ENCODE measurements at places on chromosomes 16 and 17. TPM values are rescaled to one million over a fixed set of nuclear protein-coding genes. Genes with fewer than 3 reads are reported as not detected.

Gene CRYM
- 0.16 TPM for total RNA-seq

Gene CCL13
- total RNA-seq, result not detected

Gene CIITA
- 1.8 TPM for total RNA-seq

Gene GPRC5B
- 48.3 TPM for total RNA-seq

Gene PSME3IP1
- 35.5 TPM for total RNA-seq

Gene PPM1E
- total RNA-seq, result 0.49 TPM

Gene TBC1D3
- not detected for total RNA-seq

Gene KCTD19
- total RNA-seq, result 0.56 TPM

Gene MT1M
- 8.3 TPM for total RNA-seq

Gene KRTAP4-4
- total RNA-seq, result not detected

Gene SUPT6H
- total RNA-seq, result 23.5 TPM

Gene CLEC10A
- 0.37 TPM for total RNA-seq

Gene CTF1
- 1.9 TPM for total RNA-seq

Gene GAS2L2
- 0.06 TPM for total RNA-seq

Gene PIK3R6
- total RNA-seq, result 0.23 TPM

Gene HNF1B
- total RNA-seq, result 30.8 TPM

Gene TNP2
- total RNA-seq, result not detected

Gene MMP25
- 0.67 TPM for total RNA-seq

Gene KIF2B
- total RNA-seq, result not detected

Gene IST1
- 65.0 TPM for total RNA-seq

Gene NPIPA3
- 0.71 TPM for total RNA-seq

Gene PRR35
- total RNA-seq, result 0.61 TPM

Gene WDR59
- total RNA-seq, result 32.4 TPM

Gene ZFPM1
- 14.2 TPM for total RNA-seq

Gene PRAC2
- total RNA-seq, result not detected

Gene ZSWIM7
- 8.5 TPM for total RNA-seq

Gene AATK
- 49.6 TPM for total RNA-seq

Gene OR1A1
- not detected for total RNA-seq

Gene HOXB7
- total RNA-seq, result 0.35 TPM

Gene ST6GALNAC2
- 5.0 TPM for total RNA-seq

Gene ATAD5
- total RNA-seq, result 0.67 TPM

Gene FOXN1
- total RNA-seq, result not detected

Gene GNGT2
- total RNA-seq, result 0.70 TPM

Data from pancreas (tissue), 10 donors.